Esophagus muscularis mucosa (tissue), 4 donors: ENCODE measurements at places on chromosomes 12 and 14.

GRCh38 chr14:22268875-22269274 lies 320.1 kb downstream of the DAD1 start:
- no peak for DNase-seq

DNA sequence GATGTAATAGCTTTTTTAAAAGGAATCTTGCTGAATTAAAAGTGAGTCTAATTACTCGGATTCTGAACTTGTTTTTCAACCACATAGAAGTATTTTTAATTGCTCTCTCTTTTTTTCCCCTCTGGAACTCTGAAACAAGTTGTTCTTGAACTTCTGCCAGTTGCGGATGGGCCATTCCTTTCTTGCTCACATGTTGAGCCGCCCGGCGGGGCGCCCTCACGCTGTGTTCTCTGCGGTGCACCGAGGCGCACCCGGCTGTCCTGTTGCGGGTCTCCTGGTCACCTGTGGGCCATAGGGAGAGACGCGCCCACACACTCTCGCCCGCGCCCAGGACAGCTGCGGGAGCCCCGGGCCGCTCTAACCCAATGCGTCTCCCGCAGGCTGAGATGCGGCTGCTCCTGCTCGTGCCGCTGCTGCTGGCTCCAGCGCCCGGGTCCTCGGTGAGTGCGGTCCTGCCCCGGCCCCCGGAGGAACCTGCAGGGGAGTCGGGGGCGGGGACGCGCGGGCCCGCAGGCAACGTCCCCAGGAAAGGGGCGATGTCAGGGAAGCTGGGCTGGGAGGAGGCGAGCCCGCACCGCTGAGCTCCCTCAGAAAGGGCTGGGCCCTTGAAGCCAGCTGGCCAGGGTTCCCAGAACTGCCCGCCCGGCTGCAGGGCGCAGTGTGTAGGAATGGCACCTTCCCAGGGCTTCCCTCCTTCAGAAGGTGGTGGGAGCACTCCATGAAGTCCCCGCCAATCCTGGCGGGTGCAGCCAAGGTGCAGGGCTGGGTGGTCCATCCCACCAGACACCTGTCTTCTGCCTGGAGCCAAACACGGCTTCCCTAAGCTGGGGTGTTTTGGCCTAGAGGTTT lies 2.3 kb downstream of the PAPLN start:
- no peak for DNase-seq

- DNase-seq = no peak
These were observed 3.6 kb downstream of the TNFAIP2 start for GRCh38 chr14:103126873-103127304.

- no peak for DNase-seq
These were observed 441 bp downstream of the RAB5B start for GRCh38 chr12:55974308-55974730.

DNA sequence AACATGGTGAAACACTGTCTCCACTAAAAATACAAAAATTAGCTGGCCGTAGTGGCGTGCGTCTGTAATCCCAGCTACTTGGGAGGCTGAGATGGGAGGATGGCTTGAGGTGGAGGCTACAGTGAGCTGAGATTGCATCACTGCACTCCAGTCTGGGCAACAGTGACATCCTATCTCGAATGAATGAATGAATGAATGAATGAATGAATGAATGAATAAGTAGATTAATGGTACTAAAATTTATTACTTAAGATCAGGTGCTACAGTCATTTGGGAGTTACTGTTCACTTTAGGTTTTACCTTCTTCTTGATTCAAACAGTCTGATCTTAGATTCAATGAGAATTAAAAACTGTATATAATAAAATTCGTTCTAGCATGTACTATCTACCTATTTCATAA lies 31.6 kb upstream of the WDR89 start:
- no peak for DNase-seq

- DNase-seq = no peak
These were observed 507 bp downstream of the SPTSSA start for GRCh38 chr14:34461334-34462131.

- no peak for DNase-seq
These were observed 56.8 kb upstream of the FOXG1 start for GRCh38 chr14:28709571-28710305.

- DNase-seq = no peak
These were observed 293.6 kb upstream of the RGS6 start for GRCh38 chr14:71638523-71639196.
